Right ventricle myocardium superior (tissue), 1 donor: ENCODE measurements at places on chromosomes 13 and 19. TPM values are rescaled to one million over a fixed set of nuclear protein-coding genes. Genes with fewer than 3 reads are reported as not detected.

DNA sequence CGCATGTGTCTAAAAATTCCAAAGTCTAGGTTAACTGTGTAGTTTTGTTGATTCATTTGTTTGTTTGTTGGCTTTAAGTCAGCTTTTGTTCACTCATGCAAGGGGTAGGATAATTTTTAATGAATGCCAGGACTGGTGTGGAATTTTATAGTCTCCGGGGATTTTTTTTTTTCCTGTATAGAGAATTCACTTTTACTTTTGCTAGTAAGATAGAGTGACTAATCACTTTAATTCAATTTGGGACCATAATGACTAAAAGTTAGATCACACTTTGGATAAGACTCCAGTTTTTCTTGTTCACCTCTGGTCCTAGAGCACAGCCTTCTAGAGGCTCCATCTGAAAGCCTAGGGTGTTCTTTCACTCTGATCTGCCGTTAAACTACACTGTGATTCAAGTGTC is 1690.0 kb downstream of the PCDH9 start:
- no peak for DNase-seq

DNA sequence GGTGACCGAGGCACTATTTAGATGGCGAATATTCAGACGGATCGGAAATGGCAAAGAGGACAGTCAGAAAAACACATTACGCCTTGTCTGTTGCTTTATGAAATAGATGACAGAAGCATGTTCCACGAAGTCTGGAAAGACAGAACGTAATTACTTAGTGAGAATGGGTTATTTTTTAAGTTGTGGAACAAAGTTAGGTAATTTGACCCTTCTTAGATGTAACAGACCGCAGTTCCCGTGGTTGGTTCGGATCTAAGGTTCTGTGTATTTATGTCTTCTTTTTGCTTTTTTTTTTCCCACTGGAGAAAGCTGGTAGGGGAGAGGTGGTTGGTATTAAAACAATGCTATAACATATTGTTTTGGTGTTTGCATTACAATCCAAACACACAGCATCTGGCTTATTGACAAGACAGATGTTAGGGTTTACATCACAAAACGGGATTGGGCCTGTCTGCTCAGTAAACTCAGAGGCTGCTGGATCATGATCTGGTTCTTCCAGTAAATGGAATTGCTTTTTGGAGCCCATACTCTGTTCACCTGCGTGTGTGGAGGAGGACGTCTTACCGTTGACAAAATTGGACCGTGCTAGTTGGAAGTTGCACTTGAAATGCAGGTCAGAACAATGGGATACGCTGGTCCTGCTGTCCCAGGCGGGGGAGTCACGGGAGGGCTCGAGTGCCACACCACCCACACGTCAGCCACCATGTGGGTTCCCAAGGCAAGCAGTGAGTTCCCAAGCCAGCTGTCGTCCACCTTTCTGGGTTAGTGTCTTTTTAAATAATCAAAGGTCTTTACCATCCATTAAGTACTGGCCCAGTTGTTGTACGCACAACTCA is 13.8 kb downstream of the ATP11A start:
- no peak for DNase-seq

DNA sequence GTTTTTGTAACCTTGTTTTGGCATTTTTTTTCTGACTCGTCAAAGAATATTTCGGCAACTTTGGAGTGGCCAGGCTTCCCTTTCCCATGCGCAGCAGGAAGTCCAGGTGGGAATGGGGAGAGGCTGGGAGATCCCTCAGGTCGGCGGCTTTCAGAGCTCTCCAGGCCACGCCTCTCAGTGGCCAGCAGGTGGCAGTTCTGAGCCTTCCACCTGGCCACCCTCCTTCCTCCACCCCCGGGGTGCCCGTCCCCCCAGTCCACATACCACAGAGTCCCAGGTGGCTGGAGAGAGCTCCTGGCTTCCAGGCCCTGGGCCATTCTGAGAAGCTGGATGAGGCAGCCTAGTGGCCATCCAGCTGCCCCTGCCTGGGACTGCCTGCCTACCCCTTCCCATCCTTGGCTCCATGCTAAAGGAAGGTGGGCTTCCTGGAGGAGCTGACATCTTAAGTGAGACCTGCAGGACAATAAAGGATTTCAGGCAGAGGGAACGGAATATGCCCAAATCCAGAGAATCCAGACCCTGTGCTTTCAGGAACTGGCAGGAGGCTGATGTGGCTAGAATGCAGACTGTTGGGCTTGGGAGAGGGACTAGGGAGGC is 46.3 kb downstream of the CCNE1 start:
- no peak for DNase-seq

GRCh38 chr13:19173752-19174151 is 7.9 kb downstream of the TUBA3C start:
- no peak for DNase-seq

DNA sequence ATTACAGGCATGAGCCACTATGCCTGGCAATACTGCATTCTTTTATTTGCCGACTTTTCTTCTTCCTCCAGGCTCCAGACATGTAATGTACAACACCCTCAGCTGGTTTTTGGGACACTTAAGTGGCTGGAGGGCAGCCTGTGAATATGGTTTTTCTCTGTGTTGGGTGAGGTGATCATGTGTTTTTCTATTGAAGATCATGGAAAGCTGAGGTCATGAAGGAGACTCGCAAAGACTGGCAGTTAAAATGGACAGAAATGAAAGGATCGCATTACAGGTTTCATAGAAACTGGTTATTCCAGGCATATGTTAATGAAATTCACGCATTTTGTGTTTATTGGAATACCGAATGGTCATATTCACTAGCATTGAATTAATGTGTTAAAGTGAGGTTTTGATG is 85.2 kb upstream of the RNF113B start:
- DNase-seq = no peak

TPTE2 gene
- not detected for total RNA-seq

GRCh38 chr13:70324519-70324918 is 216.3 kb upstream of the KLHL1 start:
- DNase-seq = no peak

- no peak for DNase-seq
Measured at GRCh38 chr13:43266936-43267615, 243.7 kb downstream of the DNAJC15 start.

DNA sequence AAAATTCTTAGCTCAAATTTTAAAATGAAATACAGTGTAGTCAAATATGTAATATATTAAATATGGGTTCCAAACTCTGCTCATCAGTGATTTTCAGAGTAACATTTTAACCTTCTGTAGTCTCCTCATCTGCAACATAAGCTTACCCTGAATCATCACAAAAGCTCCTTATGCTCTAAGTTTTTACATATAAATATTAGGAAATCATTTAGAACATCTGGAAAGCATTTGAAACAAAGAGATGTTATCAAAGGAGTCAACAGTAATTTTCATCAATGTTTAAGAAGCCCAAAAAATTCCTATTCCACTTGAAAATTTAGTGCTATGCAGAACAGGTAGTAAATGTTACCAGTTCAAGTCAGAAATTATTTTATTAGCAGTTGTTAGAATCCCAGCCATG is 224.7 kb downstream of the DCT start:
- no peak for DNase-seq

DNA sequence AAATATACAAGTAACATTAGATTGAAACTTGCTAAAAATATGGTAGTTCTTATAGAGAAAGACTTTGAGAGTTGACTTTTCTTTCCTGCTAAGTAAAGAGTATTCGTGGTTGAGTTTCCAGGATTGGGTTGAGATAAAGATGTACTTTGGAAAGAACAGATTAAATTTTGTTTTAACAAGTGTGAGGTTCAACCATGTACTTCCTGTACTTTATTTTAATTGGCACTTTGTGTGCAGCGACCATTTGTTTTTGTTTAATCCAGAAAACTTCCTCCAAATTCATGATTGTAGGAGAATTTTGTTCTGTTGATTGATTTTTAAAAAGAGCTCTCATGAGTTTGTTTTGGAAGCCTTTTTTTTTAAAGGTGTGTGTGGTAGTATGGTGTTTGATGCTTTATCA is 46.9 kb downstream of the PAN3 start:
- no peak for DNase-seq

C13orf42 gene
- total RNA-seq = not detected

- peak; percentile 79 for DNase-seq
Measured at GRCh38 chr19:43438291-43439031, 23.8 kb downstream of the TEX101 start.

DNA sequence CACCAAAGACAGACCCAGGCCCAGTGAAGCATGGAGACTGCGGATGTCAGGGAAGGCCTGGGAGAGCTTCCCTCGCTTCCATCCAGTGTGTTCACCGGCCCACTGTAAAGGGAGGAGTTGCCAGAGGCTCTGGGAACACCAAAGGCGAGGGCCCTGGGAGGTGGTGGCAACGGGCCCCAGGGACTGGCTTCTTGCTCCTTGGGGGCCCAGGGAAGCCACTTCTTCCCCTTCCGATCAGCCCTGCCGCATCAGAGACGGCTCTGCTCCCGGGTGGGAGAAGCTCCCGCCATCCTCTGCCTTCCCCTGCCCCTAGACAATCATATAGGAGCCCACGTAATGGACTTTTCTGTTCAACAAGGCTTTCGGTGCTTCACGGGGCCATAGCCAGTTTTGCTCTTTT is 83.4 kb upstream of the GPR183 start:
- DNase-seq = no peak

- DNase-seq = no peak
Measured at GRCh38 chr19:33523167-33523566, 1.6 kb upstream of the PEPD start.

DNA sequence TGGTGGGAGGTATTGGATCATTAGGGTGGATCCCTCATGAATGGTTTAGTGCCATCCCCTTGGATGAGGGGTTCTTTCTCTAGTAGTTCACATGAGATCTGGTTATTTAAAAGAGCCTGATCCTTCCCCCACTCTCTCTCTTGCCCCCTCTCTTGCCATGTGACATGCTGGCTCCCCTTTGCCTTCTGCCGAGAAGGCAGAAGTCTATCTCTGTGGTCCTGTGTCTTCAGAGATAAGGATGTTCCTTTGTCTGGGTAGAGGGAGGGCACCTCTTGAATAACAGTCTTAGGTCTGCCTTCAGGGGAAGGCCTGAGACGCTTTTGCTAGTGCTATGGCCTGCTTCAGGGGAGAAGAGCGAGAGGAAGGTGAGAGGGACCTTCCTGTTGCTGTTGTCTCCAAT is 2.0 kb upstream of the ZDHHC20 start:
- DNase-seq = no peak

- DNase-seq = no peak
Measured at GRCh38 chr13:32041429-32041828, 9.9 kb downstream of the FRY start.

- DNase-seq = no peak
Measured at GRCh38 chr13:98875146-98875729, 102.6 kb downstream of the DOCK9 start.

GRCh38 chr13:105655046-105655445 is 880.4 kb downstream of the EFNB2 start:
- no peak for DNase-seq

DNA sequence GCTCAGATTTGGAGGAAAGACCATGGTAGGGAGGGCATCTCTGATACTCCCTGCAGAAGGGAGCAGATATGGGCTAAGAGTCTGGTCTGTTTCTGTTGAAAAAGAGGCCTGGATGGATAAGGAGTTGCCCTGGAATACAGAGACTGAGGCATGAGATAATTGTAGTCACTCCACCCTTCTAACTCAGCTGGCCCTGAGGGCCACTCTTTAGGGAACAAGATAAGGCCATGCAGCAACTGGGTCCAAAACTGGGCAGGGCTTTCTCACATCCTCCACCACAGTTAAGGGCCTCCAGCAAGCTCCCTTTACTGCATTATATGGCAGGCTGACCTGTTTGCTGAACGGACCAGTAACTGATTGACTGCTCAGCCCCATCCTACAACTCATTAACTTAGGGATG is 1.3 kb downstream of the ZNF749 start:
- DNase-seq = no peak

DNA sequence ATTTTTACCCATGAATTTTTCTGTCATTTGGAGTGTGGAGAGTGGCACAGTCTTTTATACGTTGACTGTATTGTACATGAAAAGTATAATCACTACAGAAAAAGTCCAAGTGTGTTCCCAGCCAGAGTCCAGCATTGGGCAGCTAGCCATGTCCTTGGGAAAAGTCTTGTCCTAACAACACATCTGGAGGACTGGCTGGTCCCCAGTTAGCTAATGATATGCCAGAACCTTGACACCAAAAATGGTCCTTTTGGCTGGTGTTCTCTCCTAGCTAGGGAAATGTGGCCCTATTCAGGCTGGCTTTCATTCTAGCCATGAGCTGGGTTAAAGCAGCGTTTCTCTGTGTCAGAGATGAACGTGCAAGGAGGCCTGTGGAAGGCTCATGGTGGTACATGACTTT is 98.9 kb downstream of the ESD start:
- DNase-seq = peak; percentile 79

DNA sequence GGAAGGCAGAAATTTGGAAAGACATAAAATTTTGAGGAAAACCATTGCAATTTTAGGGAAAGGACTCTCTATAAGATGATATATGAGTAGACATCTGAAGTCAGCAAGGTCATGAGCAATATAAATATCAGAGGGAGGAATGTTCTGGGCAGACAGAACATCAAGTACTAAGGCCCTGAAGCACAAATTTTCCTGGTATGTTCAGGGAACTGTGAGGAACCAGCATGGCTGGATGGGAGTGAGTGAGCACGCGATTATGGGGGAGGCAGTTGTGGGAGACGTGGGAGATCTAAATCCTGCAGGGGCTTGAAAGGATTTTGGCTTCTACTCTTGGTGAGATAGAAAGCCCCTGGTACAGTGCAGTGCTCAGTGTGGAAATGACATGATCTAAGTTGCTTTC is 112.0 kb downstream of the TBC1D4 start:
- DNase-seq = no peak

- DNase-seq = no peak
Measured at GRCh38 chr13:90783273-90783672, 564.2 kb upstream of the MIR17HG start.

- DNase-seq = no peak
Measured at GRCh38 chr19:29735829-29736228, 20.8 kb upstream of the C19orf12 start.

GRCh38 chr19:38656171-38656981 is 8.9 kb downstream of the ACTN4 start:
- DNase-seq = no peak

DNA sequence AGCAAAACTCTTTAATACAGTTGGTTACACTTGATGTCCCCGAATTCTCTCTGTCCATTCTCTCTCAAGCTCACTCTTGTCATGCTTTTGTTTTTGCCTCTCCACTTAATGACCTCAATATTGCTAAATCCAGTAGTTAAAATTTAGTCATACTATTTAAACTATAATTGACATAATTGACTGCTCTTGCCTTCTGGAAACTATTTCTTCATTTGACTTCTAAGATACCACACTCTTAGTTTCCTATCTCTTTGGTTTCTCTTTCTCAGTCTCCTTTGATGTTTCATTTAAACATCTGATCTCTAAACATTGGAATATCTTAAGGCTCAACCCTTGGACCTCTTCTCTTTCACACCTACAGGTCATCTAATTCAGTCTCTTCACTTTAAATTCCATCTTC is 211.3 kb downstream of the COG6 start:
- no peak for DNase-seq

DNA sequence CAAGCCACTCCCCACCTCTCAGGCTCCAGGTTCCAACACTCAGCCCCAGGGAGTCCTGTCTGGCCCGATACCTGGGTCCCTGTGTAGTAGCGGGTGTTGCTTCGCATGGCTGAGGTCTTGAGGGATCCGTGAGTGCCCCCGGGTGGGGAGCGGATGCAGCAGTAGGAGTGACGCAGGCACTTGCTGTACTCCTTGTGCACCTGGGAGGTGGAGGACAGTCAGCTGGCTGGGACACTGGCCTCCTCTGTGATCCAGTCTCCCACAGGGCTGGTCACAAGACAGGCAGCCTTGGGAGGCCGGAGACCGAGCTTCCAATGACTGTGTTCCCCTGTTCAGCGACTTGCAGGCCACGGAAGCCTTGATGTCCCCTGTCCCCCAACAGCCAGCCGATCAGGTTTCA is 16.3 kb upstream of the ASF1B start:
- DNase-seq = no peak

- peak; percentile 79 for DNase-seq
Measured at GRCh38 chr19:10399878-10400277, 3.5 kb downstream of the CDC37 start.
